ENCODE measurements at places on chromosomes 3 and 15.

GRCh38 chr3:15458212-15458780 is 30.9 kb downstream of the EAF1 start:
- no peak for DNase-seq

GRCh38 chr3:156132313-156132712 is 11.9 kb downstream of the KCNAB1 start:
- no peak for DNase-seq

DNA sequence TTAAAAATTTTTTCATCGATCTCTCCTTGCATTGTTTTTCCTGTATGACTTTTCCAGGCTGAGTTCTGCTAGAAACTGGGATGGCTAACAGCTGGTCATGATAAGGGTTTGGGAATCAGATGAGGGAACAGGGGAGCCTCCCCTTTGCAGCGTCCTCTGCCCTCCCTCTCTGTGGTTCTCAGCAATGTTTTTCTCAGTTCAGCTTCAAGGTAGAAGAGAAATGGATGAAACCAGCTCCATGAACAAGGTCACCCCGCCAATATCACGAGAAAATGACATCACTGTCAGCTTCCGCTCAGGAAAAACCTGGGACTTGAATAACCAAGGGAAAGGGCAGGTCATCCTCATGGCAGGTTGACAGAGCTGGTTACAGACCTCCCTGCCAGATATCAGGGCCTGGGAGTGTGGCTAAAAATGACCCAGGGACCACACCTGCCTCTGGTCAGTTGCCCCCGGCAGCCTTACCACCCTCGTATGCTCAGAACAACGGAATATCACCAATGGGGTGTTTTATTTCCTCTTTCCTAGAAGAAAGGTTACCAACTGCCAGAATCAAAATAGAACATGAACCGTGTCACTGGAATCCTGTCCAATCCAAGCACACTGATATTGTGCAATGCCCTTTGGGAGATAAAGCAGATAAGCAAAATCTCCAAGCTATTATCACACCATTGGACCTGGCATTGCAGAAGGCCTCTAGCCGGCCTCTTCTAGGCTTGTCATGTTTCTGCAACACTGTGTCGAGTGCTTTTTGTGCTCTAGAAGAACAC is 26.1 kb downstream of the LSM3 start:
- DNase-seq = peak; percentile 52

GRCh38 chr3:42045708-42046243 is 45.4 kb upstream of the TRAK1 start:
- no peak for DNase-seq

DNA sequence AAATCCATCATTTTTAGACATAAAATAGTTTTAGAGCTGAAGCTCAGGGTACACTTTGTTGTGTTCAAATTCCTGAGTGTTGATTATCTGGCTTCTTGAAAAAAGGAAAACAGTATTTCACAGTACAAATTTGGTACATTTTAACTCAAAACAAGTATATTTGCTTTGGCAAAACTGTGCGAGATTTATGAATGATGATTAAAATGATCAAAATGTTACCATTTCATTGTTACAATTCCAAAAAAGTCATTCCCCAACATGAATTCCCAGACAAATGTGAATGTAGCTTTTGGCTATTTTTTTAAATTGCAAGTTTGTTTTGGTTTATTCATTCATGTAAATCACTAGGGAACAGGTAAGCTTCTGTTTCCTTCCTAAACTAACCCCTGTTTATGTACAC is 347.4 kb upstream of the DCBLD2 start:
- peak; percentile 39 for DNase-seq

DNA sequence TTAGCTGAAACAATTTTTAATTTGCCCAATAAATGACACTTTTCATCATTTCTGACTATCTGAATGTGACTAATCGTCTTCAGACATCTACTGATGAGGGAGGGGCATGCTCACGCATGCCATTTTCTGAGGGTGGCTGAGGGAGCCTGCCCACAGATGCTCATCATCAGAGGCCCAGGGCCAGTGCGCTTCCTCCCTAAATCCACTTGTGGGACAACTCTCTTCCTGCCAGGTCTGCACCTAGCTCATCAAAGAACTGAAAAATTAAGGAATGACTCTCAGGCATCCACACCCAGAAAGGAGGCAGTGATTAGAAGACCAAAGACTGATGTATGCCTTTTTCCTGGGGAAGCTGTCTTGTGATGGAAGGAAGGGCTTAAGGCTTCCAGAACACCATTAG is 22.8 kb downstream of the RTP3 start:
- DNase-seq = no peak

DNA sequence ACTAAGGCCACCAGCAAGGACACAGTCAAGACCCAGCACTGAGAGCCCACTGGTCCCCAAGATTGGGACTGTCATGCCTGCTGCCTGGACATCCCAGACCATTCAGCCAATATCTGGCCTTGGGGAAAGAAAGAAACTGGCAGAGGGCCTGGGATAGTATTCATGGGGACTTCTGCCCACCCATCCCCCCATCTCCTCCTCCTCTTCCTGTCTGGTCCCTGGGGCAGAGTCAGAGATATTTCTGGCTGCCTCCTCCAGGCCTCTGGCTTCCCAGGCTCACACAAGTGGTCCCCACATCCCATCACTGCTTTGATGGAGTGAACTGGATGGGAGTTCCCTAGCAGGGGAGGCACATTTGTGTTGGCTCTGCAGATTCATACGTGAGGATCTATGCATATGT is 4.2 kb upstream of the RASL12 start:
- DNase-seq = peak; percentile 61

DNA sequence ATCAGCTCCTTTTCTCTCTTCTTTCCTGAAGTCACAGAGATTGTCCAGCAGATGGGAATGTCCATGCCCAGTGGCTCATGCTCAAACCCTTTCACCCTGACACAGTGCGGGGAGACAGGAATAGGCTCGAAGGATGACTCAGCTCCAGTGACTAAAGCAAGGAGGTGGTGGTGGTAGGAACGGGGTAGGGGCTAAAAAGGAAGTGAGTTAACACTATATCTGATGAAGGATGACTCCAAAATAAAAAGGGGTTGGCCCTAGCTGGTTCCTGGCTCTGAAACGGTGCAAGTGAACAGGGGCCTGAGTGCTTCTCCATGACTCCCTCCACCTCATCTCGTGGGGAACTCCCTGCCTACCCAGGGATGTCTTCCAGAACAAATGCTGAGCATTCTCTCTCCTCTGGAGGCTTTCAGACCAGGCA is 167.4 kb upstream of the LPP start:
- peak; percentile 96 for DNase-seq

DNA sequence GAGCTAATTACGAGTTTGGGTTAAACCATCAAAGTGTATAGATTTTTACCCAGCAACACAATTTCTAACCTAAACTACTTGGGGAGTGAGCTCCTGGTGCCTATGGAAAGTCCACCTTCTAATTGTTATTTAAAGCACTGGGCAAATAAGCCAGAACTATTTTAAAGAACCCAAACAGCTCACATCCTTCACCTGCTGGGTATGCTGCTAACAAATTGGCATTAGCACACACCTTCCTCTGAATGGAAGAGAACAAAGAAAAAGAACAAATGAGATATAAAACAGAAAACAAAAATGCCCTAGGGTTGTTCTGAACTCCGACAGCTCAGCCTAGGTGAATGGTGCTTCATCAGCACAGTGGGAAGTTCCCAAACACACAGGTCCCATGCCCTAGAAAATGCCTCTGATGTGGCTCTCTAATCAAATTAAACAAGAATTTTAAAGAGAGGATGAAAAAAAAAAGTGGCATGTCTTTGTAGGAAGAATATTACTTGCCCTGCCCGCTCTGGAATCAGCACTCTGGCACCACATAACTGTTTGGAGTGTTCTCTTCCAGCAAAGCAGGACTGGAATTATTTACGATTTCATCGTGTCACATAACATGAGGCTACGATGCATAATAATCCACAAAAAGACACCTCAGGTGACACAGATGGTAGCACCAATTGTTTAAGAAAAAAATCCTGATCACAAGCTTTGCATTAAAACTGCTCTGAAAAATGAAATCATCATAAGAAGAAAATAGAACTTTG is 334.4 kb downstream of the GBE1 start:
- no peak for DNase-seq

DNA sequence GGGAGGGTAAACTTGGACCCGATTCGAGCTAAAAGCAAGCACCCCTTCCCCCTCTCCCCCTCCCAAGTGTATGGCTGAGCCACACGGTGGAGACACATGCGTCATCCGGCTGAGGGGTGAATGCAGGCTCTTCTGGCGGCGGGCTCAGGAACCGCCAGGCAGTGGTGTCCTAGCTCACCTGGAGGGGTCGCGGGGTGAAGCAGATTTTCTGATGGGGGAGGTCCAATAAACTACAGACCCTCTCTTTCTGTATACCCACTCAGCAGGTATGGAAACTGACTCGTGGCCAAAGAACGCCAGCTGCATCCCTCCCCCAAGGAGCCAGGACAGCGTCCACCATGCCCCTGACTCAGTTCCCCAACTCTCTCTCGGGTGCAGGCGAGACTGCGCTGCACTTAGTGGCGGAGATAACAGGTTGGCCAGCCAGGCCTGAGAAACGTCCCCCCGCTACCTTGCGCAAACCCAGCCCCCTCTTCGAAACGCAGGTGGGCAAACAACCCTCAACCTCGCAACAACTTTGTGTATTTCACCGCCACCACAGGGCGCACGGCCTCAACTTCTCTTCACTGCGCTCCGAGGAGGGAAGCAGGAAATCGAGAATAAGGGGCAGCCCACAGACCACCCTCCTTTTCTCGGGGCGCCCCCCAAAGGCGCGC is 1.3 kb downstream of the MAGI1 start:
- DNase-seq = peak; percentile 48

Measured in fibroblast of mammary gland (primary cell).